Stimulated activated CD8-positive, alpha-beta memory T cell treated with anti-CD3 and anti-CD28 coated beads, Interleukin-4, amount 100 ng/mL, for 4 hours (primary cell): ENCODE measurements at places on chromosomes 16 and 17.

- DNase-seq, result no peak
These were observed 9.7 kb downstream of the INPP5K start for GRCh38 chr17:1506649-1507267.

GRCh38 chr17:42409523-42410318 lies 13.3 kb downstream of the CAVIN1 start:
- no peak for DNase-seq

GRCh38 chr17:10600571-10600970 lies 51.1 kb upstream of the MYH2 start:
- DNase-seq, result no peak

DNA sequence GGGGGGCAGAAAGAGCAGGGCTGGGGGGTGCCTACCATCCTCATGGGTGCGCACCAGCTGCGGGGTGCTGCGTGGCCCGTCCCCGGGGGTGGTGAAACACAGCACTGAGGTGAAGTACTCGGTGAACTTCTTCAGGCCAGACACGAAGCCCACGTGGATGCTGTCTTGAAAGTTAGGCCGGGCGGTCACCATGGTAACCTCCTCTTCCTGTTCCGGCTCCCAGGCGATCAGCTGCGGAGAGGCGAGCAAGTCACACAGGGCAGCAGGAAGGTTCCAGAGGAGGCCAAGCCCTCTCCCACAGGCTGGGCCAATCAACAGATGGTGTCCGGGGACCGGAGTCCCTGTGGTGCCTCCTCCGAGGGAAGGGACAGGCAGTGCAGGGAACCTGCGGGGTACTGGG lies 90.1 kb upstream of the CDC42EP4 start:
- no peak for DNase-seq

DNA sequence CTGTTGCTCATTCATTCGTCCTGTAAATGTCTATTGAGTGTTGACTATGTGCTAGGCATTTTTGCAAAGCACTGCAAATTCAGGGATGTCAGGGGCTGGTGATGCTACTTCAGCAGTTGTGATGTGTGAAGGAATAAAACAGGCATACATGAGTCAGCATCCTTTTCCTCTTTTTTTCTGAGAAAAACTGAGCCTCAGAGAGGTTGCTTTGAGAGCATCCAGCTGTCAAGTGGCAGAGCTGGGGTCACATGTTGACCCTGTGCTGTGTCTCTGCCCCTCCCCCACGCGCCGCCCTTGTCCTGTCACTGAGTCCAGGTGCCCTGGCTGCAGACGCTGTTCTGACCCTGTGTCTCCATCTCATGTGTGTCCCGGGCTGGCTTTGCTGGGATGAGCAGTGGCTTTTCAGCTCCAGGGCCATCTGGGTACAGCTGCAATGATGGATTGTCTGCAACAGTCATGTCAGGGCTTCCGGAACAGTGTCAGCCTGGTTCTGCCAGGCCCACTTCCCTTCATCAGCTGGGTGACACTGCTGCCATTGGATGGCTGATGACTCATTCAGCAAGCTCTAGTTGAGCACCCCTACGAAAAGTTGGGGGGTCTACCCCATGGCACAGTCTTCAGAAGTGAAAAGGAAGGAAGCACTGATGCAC lies 14.9 kb downstream of the SEC14L5 start:
- no peak for DNase-seq

- no peak for DNase-seq
These were observed 21.0 kb downstream of the MYLK3 start for GRCh38 chr16:46727184-46727583.

DNA sequence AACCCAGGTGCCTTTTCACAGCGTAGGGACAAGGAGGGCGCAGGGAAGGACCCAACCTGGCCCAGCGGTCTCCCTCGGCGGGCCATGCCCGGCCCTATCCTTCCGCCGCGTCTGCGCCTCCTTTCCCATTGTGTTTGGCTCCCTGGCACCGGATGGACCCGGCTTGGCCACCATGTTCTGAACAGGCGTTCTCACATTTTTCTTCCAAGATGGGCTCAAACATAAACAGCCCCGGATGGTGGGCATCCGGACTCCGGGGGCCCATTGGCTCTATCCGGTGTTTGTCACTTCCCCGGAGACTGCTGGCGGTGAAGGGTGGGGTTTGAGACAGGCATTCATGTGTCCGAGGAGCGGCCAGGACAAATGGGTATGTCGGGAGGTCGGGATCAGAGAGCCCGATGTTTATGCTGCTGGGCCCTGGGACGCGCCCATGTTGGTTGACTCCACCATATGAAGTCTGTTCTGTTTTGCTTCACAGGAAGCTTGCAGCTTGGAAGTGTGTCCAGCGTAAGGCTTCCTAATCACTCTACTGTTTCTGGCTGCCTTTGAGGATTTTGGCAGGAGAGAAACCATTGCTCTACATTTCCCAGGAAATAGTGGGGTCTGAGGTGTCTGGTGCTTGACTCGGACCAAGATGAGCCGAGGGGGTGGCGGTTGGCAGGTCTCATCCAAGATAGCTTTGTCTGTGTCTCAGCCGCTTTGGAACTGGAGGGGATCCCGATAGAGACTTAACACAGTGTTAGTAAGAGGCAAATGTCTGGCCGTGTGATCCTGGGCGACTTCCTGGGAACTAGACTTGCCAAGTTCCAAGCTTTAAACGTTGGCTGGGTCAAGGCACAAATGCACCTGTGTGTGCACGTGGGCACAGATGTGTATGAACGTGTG lies 188.3 kb downstream of the IRF8 start:
- no peak for DNase-seq

DNA sequence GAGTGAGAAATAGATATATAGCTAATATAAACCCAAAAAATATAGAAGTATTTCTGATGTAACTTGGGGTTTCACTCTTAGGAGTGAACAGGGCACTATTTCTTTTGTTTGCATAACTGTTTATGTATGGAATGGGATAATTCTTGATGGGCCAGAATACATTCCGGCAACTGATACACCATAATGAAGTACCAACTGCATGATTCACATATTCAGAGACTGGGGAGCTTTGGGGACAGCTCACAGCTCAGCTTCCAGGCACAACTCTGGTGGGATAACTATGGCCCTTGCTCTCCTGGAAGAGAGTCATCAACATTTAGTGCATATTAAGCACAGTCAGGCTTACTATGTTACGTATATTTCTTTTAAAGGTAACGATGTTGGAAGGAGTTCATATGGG lies 42.1 kb upstream of the ADCY7 start:
- no peak for DNase-seq

GRCh38 chr16:53429221-53429943 lies 4.9 kb upstream of the RBL2 start:
- DNase-seq, result no peak

- DNase-seq, result no peak
These were observed 15.6 kb downstream of the MRPS23 start for GRCh38 chr17:57834146-57834741.

DNA sequence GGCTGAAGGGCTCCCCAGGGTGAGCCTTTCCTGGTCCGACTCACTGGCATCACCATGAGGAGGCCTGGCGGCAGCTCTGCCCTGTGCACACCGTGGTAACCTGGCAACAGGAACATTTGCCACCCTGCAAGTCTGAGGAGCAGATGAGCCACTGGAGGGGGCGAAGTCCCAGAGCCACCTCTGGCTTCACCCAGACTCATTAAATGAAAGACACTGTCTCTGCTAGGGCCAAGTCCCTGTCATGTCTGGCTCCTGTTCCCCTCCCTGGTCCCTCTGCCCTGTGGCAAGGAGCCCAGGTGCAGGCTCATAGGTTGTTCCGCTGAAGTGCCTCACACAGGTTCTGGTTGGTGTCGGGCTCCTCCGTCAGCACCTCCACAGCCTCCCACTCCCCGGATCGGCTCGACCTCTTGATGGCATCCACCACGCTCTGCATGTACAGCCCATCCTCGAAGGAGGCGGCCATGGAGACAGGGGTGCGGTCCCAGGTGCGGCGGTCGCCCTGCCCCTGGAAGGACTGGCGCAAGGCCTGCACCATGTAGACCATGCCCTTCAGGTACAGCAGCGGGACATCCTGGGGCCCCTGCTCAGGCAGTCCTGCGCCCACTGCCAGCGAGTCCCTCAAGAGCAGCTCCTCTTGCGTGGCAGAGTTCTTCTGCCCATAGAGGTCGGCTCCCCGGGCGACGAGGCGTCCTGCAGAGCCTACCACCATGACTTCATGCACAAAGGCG lies 8.4 kb downstream of the C16orf86 start:
- no peak for DNase-seq

GRCh38 chr16:52471650-52472370 lies 75.1 kb downstream of the TOX3 start:
- DNase-seq, result no peak

DNA sequence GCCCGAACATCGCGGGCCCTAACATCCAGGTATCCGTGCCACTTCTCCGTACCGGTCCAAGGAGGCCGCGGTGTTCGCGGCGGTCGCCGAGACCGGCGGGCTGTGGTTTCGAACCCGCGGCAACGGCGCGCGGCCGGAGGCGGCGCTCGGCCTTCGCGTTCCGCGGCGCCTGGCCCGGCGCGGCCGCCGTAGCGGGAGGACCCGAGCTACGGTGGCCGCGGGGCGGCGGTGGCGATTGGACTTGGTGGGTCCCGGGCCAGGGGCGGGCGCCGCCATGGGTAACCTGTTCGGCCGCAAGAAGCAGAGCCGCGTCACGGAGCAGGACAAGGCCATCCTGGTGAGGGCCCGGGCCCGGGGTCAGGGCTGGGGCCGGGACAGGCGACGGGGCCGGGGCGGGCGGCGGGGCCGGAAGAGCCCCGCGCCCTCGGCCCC lies at the start of gene CHMP6:
TSS of gene CHMP6 (plus strand) at position 197 of the 432 bp plus-strand sequence. CDS start at position 275, 78 bp downstream.
- peak; percentile 14 for DNase-seq

GRCh38 chr17:74801896-74802295 lies 25.8 kb upstream of the NAT9 start:
- no peak for DNase-seq

GRCh38 chr16:85735225-85735635 lies 15.7 kb downstream of the C16orf74 start:
- peak; percentile 9 for DNase-seq

DNA sequence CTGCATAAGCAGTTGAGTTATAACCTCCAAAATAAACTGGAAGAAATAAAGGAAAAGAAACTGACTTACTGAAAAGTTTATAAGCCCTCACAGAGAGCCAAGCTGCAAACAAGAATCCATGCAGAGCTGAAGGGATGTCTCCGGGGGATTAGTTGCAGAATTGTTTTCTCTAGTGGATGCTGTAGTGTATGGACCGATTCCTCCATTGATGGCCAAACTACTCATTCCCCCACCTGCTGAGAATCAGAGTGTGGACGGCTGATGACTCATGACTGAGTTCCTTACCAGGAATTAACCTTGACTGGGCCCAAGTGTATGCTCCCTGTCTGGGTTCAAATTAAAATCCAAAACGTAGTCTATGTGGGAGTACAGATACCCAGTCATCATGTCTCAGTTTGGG lies 93.9 kb upstream of the CDH8 start:
- no peak for DNase-seq

DNA sequence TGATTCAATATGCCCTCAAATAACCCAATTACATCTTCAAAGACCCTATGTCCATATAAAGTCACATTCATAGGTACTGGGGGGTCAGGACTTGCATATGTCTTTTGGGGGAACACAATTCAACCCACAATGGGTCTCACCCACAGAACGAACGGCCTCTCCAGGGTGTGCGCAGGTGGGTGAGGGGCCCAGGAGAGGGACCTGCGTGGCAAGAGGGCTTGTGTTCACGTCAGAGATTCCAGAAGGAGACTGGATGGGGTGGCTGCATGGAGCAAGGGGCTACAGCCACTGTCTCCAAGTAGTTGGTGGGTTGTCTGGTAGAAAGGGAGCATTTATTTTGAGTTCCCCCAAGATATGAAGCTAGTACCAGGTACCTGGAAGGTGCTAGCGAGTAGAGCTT lies 212.2 kb downstream of the SEC14L1 start:
- DNase-seq, result no peak

DNA sequence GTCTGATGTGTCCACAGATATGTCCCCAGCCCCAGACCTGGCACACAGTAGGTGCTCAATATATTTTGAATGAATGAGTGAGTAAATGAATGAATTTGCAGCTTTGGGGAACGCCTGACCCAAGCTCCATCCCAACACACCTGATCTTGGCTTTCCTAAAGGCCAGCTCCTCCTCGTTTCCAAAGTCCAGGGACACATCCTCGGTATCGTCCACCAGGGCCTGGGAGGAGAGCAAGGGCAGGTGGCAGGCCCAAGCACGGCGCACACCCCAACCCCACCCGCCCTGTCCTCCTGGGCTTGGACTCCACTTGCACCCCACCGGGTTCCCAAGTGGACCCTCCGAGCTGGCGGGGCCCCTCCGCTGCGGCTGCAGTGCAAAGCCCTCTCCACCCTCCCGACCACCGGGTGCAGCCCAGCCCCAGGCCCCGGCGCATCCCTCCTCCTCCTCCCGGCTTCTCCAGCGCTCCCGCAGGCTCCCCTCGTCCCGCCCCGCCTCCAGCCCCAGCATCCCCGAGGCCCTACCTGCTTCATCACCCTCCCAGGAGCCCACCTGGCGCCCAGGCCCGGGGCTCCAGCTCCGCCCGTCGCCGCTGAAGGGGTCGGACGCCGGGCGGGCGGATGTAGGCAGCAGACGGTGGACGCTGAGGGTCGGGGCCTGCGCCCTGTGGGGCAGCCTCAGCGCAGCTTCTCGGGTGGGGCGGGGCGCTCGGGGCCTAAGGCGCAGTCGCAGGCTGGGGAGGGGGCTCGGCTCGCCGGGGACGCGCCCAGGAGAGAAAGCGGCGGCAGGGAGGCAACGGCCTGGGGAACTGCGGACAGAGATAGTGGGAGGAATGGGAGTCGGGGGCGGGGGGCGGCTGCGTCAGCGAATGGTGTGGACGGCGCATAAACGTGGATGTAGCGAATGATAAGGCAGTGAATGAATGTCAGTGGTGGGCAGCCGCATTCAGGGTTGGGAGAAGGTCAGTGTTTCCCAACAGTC lies at the start of gene TVP23A:
TSS of gene TVP23A (minus strand) at position 832 of the 979 bp plus-strand sequence. CDS start at position 531, 301 bp downstream.
- DNase-seq, result no peak

DNA sequence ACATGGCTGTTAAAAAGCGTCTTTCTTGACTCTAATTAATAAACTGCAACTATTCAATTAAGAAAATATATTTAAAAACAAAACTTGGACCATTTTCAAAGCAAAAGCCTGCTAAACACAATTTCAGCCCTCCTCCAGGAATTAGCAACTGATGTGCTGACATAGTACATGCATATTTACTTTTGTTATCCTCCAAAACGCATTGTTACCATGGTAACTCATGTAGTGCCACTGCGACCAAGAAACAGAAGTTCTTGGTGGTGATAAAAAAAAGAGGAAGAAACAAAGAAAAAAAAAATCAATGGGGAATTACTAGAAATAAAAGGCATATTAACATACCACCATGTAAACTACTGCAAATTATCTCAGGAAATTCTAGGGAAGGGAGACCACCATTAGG lies 793.4 kb upstream of the CDH8 start:
- DNase-seq, result no peak

DNA sequence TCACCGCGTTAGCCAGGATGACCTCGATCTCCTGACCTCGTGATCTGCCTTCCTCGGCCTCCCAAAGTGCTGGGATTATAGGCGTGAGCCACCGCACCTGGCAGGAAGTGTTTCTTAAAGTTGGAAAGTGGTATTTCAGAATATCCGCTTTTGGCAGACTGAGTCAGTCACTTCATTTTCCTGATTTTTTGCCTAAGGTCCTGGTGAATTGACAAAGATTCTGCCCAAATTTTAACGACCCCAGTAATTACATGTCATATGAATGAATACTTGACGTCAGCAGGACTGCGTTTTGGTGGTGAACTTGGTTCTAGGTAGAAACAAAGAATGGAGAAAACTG lies 4.5 kb upstream of the BRCA1 start:
- no peak for DNase-seq

GRCh38 chr17:82936768-82937171 lies 96.9 kb upstream of the ZNF750 start:
- no peak for DNase-seq

- DNase-seq, result no peak
These were observed 133.3 kb downstream of the MGAT5B start for GRCh38 chr17:77001487-77001886.
